ENCODE measurements at places on chromosomes 13 and 19.
A peak's percentile ranks its signal among the peaks of the same experiment; 100 is the strongest.

GRCh38 chr13:24276861-24277260 lies 32.5 kb upstream of the C1QTNF9 start:
- no peak for DNase-seq

GRCh38 chr19:18340990-18341868 lies 831 bp downstream of the PGPEP1 start:
- peak; percentile 35 for DNase-seq

DNA sequence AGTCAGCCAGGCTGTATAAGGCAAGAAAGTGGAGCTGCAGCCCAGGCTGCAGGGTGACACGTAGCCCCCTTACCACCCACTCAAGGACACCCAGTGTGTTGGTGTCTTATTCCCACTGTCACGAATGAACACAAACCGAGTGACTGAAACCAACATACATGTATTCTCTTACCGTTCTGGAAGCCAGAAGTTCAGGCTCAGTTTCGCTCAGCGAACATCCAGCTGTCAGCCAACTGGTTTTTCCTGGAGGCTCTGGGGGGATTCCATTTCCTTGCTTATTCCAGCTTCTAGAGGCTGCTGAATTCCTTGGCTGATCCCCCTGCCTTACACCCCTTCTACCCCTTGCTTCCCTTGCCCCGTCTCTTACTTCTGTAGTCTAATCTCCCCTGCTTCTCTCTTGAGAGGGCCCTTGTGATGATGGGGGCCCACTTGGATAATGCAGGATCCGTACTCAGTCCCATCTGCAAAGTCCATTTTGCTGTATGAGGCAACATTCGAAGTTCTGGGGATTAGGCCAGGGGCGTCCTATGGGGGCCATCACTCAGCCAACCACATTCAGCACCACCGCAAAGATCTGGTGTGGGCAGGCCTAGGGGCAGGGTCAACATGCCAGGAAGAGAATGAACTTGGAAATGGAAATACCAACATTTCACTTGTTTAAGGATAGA lies 47.3 kb upstream of the MTIF3 start:
- no peak for DNase-seq

DNA sequence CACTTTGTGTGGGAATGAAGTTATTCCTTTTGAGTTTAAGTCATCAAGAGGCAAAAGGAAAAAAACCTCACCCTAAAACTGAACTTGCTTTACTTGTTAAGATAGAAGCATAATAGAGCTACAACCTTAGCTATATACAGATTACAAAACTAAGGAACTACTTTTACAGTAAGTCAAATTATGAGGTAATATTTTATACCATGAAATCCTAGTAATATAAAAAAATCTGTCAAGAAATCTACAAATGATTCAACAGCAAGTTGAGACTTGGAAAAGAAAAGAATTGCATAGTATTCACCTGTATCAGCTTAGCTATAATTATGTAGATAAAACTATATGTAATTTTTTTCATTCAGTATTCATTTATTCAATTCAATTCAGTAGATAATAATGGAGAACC lies 335.3 kb downstream of the KLF5 start:
- no peak for DNase-seq

DNA sequence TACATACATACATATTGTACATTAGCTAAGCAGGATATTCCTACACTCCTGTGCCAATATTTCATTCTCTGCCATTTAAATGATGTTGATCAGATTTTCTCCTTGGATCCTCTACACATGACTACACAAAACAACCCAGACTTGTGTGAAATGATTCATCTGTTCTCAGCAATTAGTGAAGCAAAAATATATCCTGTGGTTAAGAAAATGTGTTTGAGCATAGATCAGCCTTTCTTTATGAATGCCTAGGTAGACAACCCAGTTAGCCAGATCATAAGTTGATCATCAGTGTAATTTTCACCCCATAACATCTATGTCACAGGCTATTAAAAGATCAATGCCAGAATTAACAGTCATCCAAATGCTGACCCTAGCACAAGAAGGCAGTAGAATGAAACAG lies 275.2 kb upstream of the EDNRB start:
- no peak for DNase-seq

DNA sequence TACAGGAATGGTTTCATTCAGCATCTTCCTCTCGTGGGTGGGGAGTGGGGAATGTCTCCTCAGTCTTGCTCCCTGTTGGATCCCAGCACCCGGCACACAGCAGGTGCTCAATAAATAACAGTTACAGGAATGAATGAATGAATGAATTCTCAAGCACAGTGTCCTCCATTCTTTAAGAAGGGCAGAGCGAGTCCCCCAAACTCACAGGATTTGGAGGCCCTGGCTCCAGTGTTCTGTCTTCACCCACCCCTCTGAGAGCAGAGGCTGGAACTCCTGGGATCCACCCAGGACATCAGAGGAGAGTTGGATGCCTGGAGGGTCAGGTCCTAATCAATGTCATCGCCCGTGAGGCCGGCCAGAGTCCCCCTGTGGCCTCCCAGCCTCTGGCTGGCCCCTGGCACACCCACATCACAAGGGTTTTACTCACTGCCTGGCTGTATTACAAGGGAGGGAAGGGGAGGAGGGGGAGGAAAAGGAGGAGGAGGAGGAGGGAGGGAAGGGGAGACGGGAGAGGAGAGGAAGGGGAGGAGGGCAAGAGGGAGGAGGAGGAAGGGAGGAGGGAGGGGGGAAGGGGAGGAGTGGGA lies 8.7 kb upstream of the CREB3L3 start:
- no peak for DNase-seq
